ENCODE measurements at places on chromosomes 7 and 10.

GRCh38 chr7:115153769-115154477, 232.0 kb downstream of the MDFIC start:
- no peak for DNase-seq

DNA sequence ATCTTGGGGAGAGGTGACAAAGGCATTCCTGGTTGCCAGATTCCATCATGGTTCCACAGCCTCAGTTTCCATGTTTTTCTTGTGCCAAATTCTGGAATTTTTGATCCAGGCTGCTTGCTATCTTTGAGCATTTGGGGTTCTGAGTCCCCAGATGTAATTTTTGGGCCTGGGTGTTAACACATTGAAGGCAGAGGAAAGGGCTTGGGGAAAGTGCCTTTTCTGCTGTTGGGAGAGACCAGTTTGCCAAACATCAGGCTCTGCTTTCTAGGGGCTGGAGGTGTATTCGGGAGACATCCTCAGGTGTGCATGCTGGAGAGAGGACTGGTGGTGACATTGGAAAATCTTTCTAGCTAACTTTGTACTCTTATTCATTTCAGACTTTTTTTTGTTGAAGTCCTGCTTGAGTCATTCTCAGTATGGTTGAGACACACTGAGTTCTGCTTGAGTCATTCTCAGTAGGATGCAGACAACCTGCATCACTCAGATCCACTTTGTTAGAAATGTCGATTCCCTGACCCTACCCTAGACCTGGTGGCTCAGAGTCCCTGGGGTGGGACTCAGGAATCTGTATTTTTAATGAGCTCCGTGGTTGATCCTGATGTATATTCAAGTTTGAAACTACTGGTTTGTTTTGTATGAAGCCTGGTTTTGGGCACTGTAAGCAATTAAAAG, 101.0 kb downstream of the LRMDA start:
- no peak for DNase-seq

DNA sequence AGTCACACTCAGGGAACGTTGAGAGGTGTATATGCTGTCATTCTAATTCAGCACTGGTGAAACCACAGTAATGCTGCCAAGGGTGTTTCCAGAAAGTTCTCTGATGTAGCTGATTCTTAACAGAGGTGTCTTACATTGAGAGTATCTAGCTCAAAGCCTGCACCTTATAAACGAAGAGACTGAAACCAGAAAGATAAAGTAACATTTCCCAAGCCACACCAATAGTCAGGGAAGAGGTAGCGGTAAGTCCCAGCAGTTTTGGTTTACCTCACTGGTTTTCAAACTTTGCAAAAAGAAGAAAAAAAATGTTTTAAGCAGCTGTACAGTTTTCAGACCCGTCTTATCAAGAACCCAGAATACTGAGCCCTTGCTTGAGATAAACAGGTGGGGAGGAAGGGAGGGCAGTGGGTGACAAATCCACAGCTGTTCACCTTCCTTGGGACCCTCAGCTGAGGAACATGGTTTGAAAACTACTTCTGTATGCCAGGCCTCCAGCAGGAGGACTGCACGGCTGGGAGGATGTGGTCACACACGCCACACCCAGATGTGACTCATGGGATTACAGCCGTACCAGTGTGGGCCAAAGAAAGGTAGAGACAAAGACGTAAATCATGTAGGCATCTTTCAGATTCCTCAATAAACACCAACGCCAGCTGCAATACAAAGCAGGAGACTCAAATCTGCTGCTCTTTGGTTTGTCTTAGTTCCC, 63.9 kb upstream of the GSDME start:
- peak; percentile 97 for DNase-seq

DNA sequence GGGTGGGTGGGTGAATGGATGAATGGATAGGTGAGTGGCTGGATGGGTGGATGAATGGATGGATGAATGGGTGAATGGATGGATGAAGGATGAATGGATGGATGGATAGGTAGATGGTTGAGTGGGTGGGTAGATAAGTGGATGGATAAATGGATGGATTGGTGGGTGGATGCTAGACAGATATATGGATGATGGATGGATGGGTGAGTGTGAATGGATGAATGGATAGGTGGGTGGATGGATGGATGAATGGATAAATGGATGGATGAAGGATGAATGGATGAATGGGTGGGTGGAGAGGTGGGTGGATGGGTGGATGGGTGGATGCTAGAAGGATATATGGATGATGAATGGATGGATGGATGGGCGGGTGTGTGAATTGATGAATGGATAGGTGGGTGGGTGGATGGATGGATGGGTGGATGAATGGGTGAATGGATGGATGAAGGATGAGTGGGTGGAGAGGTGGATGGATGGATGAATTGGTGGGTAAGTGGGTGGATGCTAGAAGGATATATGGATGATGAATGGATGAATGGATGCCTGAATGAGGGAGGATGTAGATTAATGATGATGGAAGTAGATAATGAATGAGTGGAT, 20.4 kb downstream of the ELFN1 start:
- DNase-seq: no peak

DNA sequence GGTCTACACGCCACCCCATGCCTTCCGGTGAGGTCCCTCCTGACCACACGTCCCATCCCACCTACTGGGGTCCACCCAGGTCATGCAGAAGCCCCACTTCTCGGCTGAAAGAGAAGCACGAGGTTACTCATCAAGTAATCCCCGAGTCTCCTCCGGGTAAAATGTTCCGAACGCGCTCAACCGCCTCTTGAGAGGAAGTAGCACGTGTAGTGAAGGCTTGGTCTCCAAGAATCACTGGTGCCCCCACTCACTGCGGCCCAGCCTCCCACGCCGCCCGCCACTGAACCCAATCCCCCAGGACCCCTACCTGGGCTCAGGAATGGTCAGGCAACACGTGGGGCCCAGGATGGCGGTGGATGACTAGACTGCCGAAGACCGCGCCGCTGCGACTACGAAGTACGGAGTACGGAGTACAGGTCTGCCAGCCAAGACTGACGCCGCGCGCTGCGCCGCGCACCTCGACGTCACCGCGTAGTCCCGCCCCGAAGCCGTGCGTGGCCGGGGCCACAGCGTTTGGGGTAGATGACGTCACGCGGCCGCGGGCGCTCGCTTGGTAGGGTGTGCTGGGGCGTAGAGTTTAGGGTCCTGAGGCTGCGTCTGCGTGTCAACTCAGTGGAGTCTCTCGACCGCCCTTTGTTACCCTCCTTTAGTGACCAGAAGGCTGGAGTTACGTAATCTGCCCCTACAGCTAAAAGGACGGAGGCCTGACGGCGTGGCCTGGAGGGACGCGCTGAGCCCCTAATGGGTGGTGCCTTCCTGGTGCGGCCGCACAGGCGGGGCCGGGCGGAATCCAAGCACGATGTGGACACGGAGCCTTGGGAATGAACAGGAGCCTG, 7.6 kb upstream of the MYO1G start:
- peak; percentile 95 for DNase-seq

- DNase-seq: no peak
Observed at GRCh38 chr7:70571961-70572360, 560.0 kb upstream of the GALNT17 start.

GRCh38 chr7:1931256-1931950, 261.3 kb downstream of the ELFN1 start:
- peak; percentile 18 for DNase-seq

DNA sequence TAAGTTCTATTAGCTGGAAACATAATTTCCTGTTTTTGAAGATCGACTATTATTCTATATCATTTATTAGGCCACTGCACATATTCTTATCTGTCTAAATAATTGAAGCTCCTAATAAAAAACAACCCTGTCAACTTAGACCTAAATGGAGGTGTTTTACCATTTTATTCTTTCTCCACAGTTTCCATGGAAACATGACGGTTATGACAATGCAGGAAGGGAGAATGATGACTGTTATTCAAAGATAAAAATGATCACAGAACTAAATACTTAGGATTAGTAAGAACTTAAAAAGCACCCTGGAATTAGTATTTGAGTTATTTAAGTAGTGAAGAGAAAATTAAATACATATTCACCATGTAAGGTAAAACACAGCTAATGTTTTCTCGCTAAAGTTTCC, 119.9 kb upstream of the DKK1 start:
- DNase-seq: no peak

GRCh38 chr7:40879941-40880543, 745.2 kb downstream of the SUGCT start:
- DNase-seq: no peak
